ENCODE measurements at places on chromosomes 1 and 21. TPM values are rescaled to one million over a fixed set of nuclear protein-coding genes. Genes with fewer than 3 reads are reported as not detected.

Gene HPCA
- total RNA-seq = 1.6 TPM

Gene CLCNKB
- 1.0 TPM for total RNA-seq

Gene HSPA6
- 0.64 TPM for total RNA-seq

Gene COL11A1
- 0.51 TPM for total RNA-seq

Gene MYOC
- total RNA-seq = 3.7 TPM

Gene TNFRSF25
- total RNA-seq = 15.2 TPM

Gene SPRR2A
- not detected for total RNA-seq

Gene CD48
- total RNA-seq = 4.7 TPM

Gene OR2L2
- 0.17 TPM for total RNA-seq

Gene ADAM30
- 2.0 TPM for total RNA-seq

Gene HCRTR1
- not detected for total RNA-seq

Gene IL12RB2
- total RNA-seq = 1.6 TPM
